Effector memory CD8-positive, alpha-beta T cell (primary cell): ENCODE measurements at places on chromosomes 11 and 22.

GRCh38 chr22:48779661-48780596 is 1047.7 kb downstream of the BRD1 start:
- no peaks in the 10 kb centered on the region for H3K4me1 ChIP-seq

- H3K27me3 ChIP-seq, result peaks cover 9% of the 10 kb centered on the region
- H3K27ac ChIP-seq, result no peak within 1 kb of the TSS
- DNase-seq, result no peak
- peaks cover 2% of the 10 kb centered on the region for H3K36me3 ChIP-seq
Measured at GRCh38 chr11:68010090-68011041, at the start of gene ALDH3B1. Gene ALDH3B1, plus strand, starts transcription at chr11:68010327. Its CDS starts 4,971 bp downstream, at chr11:68015298.

- peaks cover 1% of the 10 kb centered on the region for H3K4me1 ChIP-seq
- no peak for DNase-seq
- peaks cover 18% of the 10 kb centered on the region for H3K27me3 ChIP-seq
- H3K27ac ChIP-seq, result no peak overlapping the region
- no peaks in the 10 kb centered on the region for H3K36me3 ChIP-seq
- no peak overlapping the region for H3K4me3 ChIP-seq
Measured at GRCh38 chr11:111185266-111185665, 60.3 kb upstream of the POU2AF2 start.

GRCh38 chr11:5234381-5234834 is at the start of gene HBD:
Gene HBD, minus strand, starts transcription at chr11:5234483. Its CDS starts 50 bp downstream, at chr11:5234433.
- H3K36me3 ChIP-seq, result no peaks in the 10 kb centered on the region
- no peaks in the 10 kb centered on the region for H3K27me3 ChIP-seq
- no peak within 1 kb of the TSS for H3K4me3 ChIP-seq
- DNase-seq, result no peak

GRCh38 chr11:117442869-117443239 is 115.2 kb downstream of the CEP164 start:
- no peaks in the 10 kb centered on the region for H3K36me3 ChIP-seq
- H3K4me3 ChIP-seq, result no peak overlapping the region
- H3K4me1 ChIP-seq, result no peaks in the 10 kb centered on the region
- DNase-seq, result no peak
- peaks cover 27% of the 10 kb centered on the region for H3K27me3 ChIP-seq
